ENCODE measurements at places on chromosomes 5 and 9.

DNA sequence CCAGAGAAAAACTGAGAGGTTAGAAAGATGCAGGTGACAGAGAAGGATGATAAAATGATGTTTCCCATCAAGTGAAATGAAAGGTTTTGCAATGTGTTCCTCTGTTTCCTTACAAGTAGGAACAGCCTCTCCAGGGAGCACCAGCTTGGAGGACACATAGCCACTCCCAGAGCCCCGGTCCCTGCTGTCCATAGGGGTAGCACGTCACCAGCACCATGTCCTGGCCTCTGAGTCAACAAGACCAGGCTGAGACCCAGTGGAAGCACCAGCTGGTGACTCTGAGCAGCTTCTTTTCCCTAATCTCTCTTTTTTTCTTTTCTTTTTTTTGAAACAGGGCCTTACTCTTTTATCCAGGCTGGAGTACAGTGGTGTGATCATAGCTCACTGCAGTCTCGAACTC is 19.4 kb upstream of the HMCN2 start:
- DNase-seq, result no peak

DNA sequence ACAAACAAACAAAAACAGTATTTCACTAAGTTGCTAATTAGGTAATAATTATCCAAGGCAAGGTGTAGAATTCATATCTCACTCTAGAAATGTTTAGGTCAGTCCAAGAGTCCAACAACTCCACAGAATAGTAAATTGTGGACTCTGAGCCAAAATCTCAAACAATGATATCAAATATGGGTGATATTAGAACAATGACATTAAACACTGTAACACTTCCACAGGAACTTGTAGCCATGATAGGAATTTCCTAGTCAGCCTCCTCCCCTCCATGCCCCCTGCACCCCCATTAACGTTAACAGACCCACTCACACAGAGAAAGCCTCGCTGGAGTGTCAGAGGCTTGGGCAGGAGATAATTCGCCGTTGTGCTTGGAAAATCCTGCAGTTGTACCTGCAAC is 305.0 kb upstream of the PIK3R1 start:
- no peak for DNase-seq

DNA sequence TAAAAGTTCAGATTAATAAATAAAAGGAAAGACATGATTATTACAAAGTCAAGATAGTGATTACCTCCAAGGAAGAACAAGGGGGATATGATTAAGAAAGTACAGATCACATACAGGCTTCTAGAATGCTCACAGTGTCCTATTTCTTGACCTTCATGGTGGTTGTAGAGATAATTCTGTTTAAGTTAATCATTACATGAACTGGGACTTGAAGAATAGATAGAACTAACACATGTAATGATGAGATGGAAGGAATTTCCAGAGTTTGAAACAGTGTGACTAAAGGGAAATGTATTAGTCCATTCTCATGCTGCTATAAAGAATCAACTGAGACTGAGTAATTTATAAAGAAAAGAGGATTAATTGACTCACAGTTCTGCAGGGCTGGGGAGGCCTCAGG is 72.7 kb downstream of the LURAP1L start:
- DNase-seq, result no peak

- DNase-seq, result no peak
These were observed at the start of gene HTR1A for GRCh38 chr5:63962279-63962678. TSS of gene HTR1A (minus strand) at chr5:63962445. CDS start at chr5:63961719, 726 bp downstream.

GRCh38 chr5:128537221-128537999 is 635 bp downstream of the FBN2 start:
- DNase-seq, result no peak

- DNase-seq, result peak; percentile 33
These were observed 845 bp upstream of the NR4A3 start for GRCh38 chr9:99820685-99821395.

DNA sequence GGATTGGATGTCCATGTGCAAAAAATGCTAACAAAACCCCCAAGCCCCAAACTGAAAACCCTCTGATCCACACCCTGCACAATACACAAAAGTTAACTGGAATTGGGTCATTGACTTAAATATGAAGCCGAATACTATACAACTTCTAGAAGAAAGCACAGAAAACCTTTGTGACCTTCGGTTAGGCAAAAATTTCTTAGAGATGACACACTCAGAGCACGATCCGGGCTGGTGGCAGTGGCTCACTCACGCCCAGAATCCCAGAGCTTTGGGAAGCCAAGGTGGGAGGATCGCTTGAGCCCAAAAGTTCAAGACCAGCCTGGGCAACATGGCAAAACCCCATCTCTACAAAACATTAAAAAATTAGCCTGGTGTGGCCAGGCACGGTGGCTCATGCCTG is 1.8 kb upstream of the DIPK1B start:
- DNase-seq, result no peak
